ENCODE measurements at places on chromosomes 12 and 14. TPM values are rescaled to one million over a fixed set of nuclear protein-coding genes. Genes with fewer than 3 reads are reported as not detected.
A peak's percentile ranks its signal among the peaks of the same experiment; 100 is the strongest.

The SPTB gene
- total RNA-seq: 82.2 TPM

The SDR9C7 gene
- total RNA-seq: not detected

The DIO2 gene
- 6.4 TPM for total RNA-seq

The HOXC13 gene
- not detected for total RNA-seq

The TGM1 gene
- total RNA-seq: 0.96 TPM

The IL31 gene
- not detected for total RNA-seq

The NID2 gene
- 35.2 TPM for total RNA-seq

The OR10P1 gene
- not detected for total RNA-seq

The CLEC1A gene
- total RNA-seq: 2.4 TPM

The BDKRB2 gene
- total RNA-seq: 0.49 TPM

The CRACR2A gene
- 7.6 TPM for total RNA-seq

The MYF5 gene
- total RNA-seq: not detected

The KRT85 gene
- total RNA-seq: not detected

The AVPR1A gene
- total RNA-seq: 1.3 TPM

GRCh38 chr14:71331403-71331802, 424.1 kb downstream of the PCNX1 start:
- DNase-seq: no peak

- DNase-seq: no peak
These were observed 46.5 kb upstream of the SAV1 start for GRCh38 chr14:50714450-50715073.

- DNase-seq: no peak
These were observed 20.0 kb downstream of the KCNK10 start for GRCh38 chr14:88303041-88303440.

DNA sequence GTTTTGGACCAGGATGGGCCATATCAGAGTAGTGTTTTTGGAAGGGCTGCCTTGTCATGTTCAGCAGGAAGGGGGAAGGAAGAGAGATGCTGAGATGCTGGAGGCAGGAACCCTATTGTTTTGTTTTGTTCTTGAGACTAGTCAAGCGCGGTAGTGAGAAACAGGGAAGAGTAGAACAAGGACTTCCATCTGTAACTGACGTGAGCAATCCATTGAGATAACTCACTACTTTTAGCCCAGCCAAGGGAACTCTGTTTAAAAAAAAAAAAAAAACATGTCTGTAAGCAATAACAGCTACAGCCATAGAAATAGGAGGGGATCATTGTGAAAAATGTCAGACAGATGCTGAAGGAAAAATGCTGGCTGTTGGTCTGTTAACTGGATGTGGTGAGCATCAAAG, 34.0 kb downstream of the CD9 start:
- DNase-seq: no peak

GRCh38 chr12:130115646-130116045, 46.6 kb upstream of the FZD10 start:
- DNase-seq: no peak

DNA sequence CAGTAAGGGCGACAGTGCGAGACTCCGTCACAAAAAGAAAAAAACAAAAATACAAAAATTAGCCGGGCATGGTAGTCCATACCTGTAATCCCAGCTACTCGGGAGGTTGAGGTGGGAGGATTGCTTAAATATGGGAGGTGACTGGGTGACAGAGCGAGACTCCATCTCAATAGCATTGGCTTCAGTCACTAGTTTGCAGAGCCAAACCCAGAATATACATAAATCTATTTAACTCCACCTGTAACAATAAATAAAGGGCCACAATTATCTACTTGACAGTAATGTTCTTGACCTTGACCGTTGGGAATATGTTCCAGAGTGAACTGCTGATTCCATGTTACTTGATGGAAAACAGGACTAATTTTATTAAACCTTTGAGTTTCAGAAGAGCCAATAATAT, 198.9 kb upstream of the MDGA2 start:
- DNase-seq: no peak

GRCh38 chr14:101456246-101457175, 104.8 kb upstream of the DIO3 start:
- DNase-seq: no peak

DNA sequence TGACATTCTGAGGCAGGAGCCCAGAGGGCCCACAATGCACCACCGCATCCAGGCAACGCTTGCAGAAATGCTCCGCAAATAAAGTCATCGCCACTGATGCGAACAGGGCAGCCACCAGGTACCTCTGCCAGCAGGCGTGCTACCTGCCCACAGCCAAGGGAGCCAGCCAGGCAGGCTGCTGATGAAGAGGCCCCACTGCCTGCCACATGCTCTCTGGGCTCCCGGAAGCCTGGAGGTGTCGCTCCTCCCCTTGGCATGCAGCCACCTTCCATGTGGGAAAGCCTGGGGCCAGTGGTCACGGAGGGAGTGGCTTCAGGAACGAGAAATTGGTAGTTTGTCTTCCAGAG, 14.7 kb downstream of the GPR132 start:
- DNase-seq: no peak

GRCh38 chr12:14836336-14837210, 6.8 kb downstream of the ART4 start:
- no peak for DNase-seq

GRCh38 chr14:86305058-86305457, 775.1 kb downstream of the FLRT2 start:
- DNase-seq: no peak

DNA sequence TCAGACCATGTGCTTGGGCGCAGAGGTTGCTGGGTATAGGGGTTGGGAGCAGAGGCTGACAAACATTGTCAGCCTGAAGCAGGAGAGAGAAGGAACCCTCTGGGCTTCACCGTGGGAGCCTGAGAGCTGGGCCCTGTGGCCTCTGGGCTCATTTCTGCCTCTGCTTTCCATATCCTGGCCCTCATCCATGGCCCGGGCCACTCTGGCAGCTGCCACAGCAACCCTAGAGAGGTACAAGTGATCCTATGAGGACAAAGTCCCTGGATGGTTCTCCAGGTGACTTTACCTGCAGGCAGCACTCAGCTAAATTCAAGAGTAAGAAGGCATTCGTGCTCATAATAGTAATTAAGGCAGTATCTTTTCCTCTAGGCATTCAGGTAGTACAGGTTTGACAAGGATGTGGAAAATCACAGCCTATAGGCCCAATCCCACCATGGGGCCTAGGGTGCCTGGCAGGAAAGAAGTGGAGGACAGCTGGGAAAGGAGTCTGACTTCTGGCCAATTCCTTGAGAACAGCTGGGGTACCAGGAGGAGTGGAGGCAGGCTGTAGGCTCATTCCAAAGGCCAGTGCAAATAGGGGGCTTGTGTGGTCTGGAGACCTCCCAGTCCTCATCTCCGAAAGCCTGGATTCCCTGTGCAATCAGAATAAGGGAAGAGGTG, 3.6 kb upstream of the TTC7B start:
- DNase-seq: no peak

GRCh38 chr12:63846238-63846967, 1.9 kb downstream of the SRGAP1 start:
- no peak for DNase-seq

- no peak for DNase-seq
These were observed 195.2 kb downstream of the RAD51B start for GRCh38 chr14:68014771-68015170.

GRCh38 chr12:58143498-58143995, 202.2 kb downstream of the ATP23 start:
- no peak for DNase-seq

DNA sequence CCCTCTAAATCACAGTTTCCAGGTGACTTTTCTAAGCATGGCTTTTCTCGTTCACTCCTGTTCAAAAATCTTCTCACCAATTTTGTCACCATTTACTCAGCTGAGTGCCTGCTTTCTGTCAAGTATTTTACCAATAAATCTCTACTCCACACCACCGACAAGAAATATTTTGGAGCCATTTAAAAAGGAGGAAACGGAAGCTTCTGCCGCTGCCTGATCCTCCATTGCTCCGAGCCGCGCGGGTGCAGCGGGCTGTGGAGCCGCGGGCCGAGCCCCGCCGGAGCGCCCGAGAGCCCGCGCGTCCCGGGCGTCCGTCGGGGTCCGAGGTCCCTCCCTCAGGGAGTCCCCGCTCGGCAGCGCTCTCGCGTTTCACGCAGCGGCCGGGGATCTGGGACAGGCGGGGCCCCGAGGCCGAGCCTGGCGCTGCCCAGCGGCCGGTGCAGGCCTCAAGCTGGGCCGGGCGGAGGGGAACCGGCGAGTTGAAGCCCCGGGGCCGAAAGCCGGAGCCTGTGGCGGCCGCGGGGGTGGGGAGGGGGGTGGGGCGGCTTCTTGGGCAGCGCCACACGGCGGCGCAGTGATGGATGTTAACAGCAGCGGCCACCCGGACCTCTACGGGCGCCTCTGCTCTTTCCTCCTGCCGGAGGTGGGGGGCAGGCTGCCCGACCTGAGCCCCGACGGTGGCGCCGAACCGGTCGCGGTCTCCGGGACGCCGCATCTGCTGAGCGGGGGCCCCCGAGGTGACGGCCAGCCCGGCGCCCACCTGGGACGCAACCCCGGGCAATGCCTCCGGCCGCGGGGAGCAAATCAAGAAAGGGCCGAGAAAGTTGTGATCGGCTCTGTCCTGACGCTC, 1.1 kb upstream of the HEBP1 start:
- DNase-seq: peak; percentile 52

DNA sequence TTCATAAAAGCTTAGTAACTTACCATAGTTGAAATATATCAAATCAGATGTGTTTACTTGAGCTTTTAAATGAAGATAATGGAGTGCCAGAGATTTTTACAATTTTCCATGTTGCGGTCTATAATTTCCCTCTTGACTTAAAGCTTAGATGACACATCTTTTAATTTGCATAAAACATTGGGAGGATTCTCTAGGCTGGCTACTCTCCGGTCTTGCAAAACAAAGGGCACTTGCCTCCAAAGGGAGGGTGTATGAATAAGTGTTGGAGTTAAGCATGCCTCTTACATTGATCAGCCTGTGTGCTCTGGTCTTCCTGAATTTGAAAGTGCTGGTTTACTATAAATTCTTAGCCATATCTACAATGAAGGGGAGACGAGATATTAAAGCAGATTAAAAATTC, 336.4 kb upstream of the NAV3 start:
- no peak for DNase-seq

GRCh38 chr14:77043177-77043983, 14.9 kb upstream of the IRF2BPL start:
- no peak for DNase-seq

- DNase-seq: no peak
These were observed 91.7 kb upstream of the BMP4 start for GRCh38 chr14:54048311-54048710.

GRCh38 chr12:45743247-45743646, 13.7 kb downstream of the ARID2 start:
- DNase-seq: no peak

- DNase-seq: no peak
These were observed 844.6 kb downstream of the VRK1 start for GRCh38 chr14:97641827-97642226.

All from left ventricle myocardium inferior (tissue), 1 donor.